ENCODE measurements at places on chromosomes 3 and 15.

- DNase-seq, result no peak
Measured at GRCh38 chr15:98076021-98076816, 115.7 kb downstream of the ARRDC4 start.

GRCh38 chr15:55530861-55531313, 22.9 kb upstream of the DNAAF4 start:
- no peak for DNase-seq

- no peak for DNase-seq
Measured at GRCh38 chr15:89068325-89068784, 19.9 kb upstream of the ABHD2 start.

- no peak for DNase-seq
Measured at GRCh38 chr3:134644731-134645514, 5.9 kb downstream of the KY start.

- DNase-seq, result no peak
Measured at GRCh38 chr3:124812291-124813265, 74.6 kb downstream of the ITGB5 start.

- peak; percentile 15 for DNase-seq
Measured at GRCh38 chr15:44296625-44297524, 8.4 kb downstream of the GOLM2 start.

GRCh38 chr3:107634099-107634489, 111.3 kb downstream of the BBX start:
- no peak for DNase-seq

Data from NCI-H510A (cell line).